Activated CD4-positive, alpha-beta T cell treated with anti-CD3 and anti-CD28 coated beads, Interleukin-2, Interleukin-6, amounts not matched to agents 100 ng/mL and 50 ng/mL, durations not matched to agents 16 hours and 8 hours (primary cell): ENCODE measurements at places on chromosomes 2 and 18.
A peak's percentile ranks its signal among the peaks of the same experiment; 100 is the strongest.

DNA sequence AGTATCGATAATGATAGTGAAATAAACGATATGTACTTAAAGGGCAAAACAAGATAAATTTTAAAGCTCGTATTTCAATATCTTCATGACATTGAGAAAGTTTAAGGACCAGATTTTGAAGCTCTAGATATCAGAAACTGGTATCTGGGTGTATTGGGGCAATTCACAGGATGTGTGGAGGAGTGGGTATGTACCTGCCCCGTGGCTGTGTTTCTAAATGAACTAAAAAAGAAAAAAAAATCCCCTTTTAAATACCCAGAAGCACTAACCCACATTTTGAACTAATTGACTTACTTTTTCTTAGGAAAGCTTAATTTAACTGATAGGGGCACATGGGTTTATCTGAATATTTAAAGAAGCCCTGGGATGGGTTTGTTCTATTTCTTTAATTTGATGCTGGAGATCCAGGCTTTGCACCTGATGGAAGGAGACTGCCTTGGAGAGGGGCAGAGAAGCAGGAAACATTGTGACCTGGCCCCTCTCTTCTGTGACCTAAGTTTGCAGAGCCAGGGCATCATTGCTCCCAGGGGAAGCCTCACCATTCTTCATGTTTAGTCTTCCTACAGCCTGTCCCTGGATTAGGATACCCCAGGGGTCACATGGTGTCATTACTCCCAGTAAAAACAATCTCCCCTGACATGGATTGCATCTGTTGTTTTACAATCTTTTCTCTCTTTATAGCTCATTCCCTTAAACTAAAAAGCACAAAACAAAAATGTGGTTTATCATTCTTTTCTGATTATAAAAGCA, 7.6 kb upstream of the KCTD1 start:
- no peak for DNase-seq

- no peak for DNase-seq
Observed at GRCh38 chr2:181724662-181725061, 44.3 kb upstream of the NEUROD1 start.

DNA sequence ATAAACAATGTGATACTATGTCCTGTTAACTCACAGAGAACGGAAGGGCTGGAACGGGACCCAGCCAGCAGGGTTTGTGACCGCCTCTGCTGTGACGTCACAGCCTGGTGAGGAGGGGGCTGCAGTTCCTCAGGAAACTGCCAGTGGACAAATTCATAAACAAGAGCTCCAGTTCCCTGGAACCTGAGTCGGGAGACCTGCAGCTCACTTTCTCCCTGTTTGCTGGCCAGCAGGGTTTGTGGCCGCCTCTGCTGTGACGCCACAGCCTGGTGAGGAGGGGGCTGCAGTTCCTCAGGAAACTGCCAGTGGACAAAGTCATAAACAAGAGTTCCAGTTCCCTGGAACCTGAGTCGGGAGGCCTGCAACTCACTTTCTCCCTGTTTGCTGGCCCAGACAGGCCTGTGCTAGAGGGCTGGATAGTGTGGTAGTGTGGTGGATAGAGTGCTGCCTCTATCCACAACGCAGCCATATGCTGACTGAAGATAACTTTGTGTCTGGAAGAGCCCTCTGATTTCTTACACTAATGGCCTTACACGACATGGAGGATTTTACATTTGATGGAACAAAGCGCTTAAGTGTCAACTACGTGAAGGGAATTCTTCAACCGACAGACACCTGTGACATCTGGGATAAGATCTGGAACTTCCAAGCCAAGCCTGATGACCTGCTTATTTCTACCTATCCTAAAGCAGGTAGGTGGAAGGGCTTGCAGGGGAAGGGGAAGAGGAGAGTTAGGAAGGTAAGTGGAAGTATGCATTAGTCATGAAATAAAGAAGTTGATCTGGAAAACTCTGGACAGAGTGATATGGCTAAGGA, at the start of gene SULT1C4:
Gene SULT1C4, plus strand, starts transcription at position 140 of the 816 bp plus-strand sequence. Its CDS starts 384 bp downstream, at position 524.
- DNase-seq, result no peak

DNA sequence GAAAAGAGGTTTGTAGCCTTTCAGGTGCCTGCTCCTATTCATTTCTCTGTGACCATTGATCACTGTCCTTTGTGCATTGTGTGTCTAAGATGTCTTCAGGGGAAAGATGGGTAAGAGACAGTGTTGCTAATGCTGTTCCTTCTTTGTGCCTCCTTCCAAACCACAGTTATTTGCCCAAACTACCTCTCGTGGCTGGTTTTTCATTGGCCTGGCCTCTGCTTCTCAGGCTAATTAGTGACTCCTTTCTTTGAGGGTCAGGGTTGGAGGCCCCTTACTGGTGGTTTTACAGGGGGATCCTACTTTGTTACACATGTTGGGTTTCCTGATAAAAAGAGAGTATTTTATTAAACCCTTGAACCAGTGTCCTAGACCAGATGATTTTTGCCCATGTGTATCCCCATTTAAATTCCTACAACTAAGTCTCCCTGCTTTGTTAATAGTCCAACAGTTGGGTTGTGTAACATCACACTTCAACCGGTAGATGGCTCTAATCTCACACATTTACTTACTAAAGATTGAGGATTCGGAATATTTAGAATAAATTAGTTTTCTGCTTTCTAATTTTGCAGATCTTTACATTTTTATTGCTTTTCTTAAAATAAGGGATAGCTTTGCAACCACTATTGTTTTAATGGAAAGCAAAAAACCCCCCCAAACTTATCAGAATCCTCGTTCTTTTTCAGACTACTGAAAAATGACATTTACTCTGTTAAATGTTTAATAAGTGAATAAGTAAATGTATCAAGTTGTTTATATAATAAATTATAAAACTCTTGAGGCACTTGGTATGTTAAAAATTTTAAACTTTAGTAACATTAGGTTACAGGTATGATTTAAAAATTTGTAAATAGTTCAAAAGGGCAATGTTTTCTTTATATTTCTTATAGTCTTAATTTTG, 2.4 kb downstream of the MARS2 start:
- peak; percentile 53 for DNase-seq

DNA sequence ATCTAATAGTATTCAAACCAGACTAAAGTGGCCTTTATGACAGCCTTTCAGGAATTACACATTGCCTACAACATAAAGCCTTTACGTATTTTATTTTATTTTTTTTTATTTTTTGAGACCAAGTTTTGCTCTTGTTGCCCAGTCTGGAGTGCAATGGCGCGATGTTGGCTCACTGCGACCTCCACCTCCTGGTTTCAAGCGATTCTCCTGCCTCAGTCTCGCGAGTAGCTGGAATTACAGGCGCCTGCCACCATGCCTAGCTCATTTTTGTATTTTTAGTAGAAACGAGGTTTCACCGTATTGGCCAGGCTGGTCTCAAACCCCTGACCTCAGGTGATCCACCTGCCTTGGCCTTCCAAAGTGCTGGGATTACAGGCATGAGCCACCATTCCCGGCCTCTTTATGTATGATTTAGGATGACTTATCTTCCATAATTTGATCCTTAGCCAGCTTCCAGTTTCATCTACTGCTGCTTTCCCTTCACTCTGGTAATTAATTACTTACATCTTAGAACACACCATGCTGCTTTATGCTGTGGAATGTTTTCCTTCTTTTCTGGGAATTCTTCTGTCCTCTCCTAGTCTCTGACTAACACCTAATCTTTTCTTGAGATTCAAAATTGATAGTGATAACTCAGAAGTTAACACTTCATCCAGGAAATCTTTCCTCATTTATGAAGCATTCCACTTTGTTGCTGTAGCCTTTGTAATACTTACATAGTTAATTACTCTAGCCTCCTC, 2.6 kb downstream of the USP14 start:
- DNase-seq, result no peak

- DNase-seq, result no peak
Observed at GRCh38 chr2:196849895-196850294, 40.7 kb upstream of the C2orf66 start.
